Stimulated activated CD4-positive, alpha-beta T cell treated with anti-CD3 and anti-CD28 coated beads, Interleukin-4, amount 100 ng/mL, for 48 hours (primary cell): ENCODE measurements at places on chromosomes 12 and 14.

GRCh38 chr12:124881123-124881522 lies 17.5 kb upstream of the SCARB1 start:
- DNase-seq: no peak

DNA sequence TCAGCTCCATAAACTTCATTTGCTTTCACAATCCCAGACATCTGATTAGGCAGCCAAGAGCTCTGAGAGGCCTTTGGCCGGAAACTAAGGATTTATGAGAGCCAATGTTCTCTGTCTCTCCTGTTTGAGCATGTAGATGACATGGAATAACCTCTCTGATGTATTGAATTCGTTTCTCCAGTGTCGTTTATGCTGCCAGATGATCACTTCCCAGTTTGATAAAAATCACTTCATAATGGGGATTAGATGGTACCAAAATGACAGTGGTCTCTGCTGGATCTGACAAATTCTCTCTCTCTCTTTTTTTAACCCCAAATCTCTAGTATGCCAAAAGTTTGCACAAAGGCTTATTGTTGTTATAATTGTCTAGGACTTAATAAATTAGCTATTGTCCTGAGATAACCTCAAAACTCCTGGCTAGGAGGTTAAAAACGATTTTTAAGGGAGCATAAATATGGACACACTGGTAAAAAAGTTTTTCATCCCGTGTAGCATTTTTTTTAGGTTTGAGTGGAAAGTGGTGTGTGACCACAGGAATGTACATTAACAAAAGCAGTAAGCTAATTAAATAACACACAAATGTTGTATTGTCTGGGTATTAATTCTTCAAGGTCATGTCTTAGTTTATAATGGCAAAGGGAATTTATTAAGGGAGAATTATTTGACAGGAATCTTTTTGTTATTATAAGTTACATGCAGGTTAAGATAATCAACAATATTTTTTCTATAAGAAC lies 82.6 kb upstream of the USP44 start:
- DNase-seq: no peak

GRCh38 chr12:51329742-51330141 lies 5.8 kb upstream of the BIN2 start:
- no peak for DNase-seq

DNA sequence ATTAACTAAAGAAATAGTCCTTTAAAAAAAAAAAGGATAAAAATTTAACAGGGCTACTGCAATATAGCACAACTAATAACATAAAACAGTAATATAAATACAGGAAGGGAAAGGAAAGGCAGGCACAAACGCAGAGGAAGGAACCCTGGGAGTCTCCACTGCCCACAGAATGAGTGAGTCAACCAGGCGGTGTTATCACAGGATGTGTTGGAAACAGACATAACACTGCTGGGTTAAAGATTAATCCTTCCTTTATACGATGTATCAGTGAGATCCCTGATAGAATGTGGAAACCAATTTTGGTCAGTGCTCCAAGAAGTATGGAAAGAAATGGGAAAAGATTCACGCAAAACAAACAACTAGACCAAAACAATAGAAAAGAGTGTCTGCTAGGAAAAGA lies 47.9 kb downstream of the FGD6 start:
- DNase-seq: no peak

GRCh38 chr12:118429688-118430383 lies 53.5 kb downstream of the SUDS3 start:
- no peak for DNase-seq

GRCh38 chr14:69701291-69701690 lies 65.7 kb upstream of the SRSF5 start:
- no peak for DNase-seq

GRCh38 chr12:109192358-109192757 lies 76.0 kb downstream of the ACACB start:
- no peak for DNase-seq

DNA sequence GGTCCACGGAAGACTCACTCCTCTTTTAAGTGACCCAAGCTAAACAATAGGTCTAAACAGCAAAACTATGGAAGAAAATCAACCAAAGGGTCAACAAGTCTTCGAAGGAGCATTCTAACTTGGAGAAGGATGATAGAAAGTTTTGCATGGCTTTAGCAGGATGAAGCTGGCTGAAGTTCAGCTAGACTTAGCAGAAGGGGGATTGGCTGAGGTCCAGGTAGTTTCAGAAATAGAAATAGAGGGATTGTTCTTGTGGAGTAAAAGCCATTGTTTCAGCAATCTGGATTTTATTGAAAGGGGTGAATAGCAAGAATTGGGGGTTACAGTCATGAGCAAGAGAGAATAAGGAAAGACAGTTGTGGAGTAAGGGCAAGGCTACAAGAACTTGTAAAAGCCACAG lies 84.7 kb upstream of the TSPAN8 start:
- DNase-seq: no peak

GRCh38 chr14:101472518-101472849 lies 88.8 kb upstream of the DIO3 start:
- DNase-seq: no peak

GRCh38 chr12:41972598-41972997 lies 172.1 kb downstream of the GXYLT1 start:
- DNase-seq: no peak

- DNase-seq: no peak
Measured at GRCh38 chr12:114694436-114695304, 10.7 kb upstream of the TBX3 start.

DNA sequence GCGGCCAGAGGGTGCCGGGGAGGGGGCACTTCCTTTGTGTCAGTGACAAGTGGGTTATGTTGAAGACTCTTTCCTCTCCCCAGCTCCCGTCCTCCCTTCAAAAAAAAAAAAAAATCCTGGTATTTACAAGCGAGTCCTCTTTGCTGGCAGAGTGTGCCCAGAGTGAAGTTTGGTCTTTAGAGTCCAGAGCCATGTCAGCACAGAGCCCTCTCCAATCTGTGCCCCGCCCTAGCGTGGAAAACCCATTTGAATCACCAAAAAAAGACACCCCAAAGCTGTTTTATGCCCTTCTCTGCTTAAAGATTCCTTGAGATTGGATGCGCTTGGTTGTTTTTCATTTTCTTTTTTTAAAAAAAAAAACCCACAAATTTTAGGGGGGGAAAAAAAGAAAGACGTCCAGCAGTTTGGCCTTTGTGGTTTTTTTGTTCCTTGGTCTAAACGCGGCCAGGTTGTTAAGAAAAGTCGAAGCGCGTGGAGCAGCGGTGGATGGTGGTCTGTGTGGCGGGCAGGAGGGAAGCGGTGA lies 3.3 kb downstream of the NKX2-1 start:
- no peak for DNase-seq

DNA sequence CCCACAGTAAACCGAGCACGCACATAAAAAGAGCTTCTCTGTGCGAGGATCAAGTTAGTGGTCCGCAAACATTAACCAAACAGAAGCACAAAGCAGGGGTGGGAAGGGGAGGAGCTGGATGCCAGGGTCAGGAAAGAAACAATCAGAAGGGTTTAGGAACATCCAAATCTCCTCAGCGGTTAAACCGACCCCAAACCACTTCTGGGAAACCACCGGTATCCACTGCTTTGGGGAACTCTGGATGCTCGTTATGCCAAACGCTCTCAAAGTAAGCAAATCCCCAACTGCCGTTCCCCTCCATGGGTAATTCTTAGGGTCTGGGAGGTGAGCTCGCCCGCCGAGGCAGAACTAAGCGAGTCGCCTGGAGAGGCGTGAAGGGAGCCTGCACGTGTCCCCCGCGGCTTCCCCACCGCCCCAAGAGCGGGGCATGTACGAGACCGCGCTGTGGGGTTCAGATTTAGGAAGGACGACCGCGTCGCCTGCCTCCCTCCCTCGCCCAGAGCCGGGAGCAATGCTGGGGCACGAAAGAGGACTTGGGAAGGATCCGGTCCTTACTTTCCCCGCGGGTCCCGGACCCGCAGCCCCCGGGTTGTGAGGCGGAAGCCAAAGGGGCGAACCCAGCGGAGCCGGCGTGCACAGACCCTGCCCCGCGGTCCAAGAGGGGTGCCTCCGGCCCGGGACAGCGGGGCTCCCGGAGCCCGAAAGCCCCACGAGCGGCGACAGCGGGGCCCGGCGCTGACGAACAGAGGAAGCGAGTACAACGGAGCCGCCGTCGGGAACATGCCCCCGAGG lies 711 bp downstream of the SBNO1 start:
- DNase-seq: peak; percentile 16

GRCh38 chr12:131167334-131167733 lies 213.6 kb downstream of the ADGRD1 start:
- no peak for DNase-seq

DNA sequence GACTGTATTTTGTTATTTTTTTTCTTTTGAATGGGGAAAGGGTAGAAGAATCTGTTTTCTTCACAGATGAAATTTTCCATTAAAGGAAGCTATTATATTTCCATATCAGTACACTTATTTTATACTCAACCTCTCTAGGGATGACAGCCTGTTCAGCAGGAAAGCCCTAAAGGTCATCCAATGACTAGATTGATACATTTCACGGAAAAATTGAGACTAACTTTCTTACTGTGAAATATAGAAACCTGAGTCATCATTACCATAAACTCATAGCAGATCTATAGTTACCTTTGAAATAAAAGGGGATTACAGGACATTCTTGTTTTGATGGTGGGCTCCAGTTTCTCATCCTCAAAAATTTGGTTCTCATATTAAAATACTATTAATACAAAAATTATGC lies 36.1 kb upstream of the PTCSC3 start:
- no peak for DNase-seq

GRCh38 chr14:30748343-30748742 lies 126.0 kb upstream of the COCH start:
- DNase-seq: no peak

DNA sequence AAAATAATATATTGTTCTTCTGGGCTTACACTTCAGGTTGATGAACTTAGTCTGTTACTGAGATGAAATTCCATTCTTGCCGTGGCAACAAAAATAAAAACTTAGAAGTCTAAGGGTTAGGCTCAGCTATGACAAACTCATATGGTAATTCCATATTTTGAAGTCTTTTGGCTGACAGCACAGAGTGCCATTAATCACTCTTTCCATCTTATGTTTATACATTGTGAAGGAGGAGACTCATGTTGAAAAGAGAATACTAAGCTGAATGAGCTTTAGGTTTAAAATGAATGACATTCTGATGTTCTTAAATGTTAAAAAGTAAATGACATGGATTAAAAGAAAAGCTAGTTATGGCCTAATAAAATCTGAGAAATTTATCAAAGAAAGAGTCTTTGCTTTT lies 291.9 kb downstream of the SOX5 start:
- DNase-seq: no peak

- no peak for DNase-seq
Measured at GRCh38 chr12:122159882-122160281, 14.1 kb downstream of the IL31 start.

GRCh38 chr14:39956372-39956771 lies 524.1 kb upstream of the FBXO33 start:
- DNase-seq: no peak

- no peak for DNase-seq
Measured at GRCh38 chr14:49497725-49498348, 88.3 kb downstream of the RPS29 start.

GRCh38 chr12:55036326-55037115 lies 16.7 kb downstream of the NEUROD4 start:
- no peak for DNase-seq

DNA sequence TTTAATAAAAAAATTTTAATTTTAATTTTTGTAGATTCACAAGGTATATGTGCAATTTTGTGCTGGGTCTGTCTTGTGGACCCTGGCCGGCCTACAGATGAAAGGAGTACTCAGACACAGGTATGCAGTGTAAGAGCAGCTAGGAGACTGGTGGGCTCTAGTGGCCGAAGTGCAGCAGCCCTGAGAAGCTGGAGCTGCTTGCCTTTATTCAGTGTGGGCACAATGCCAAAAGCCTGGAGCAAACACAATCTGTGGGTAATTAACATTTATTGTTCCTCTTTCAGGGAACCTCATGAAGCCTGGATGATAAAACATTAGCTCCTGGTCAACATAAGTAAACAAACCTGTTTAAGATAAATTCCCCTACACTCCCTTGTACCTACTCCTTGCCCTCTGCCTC lies 135.7 kb upstream of the SEL1L start:
- no peak for DNase-seq

DNA sequence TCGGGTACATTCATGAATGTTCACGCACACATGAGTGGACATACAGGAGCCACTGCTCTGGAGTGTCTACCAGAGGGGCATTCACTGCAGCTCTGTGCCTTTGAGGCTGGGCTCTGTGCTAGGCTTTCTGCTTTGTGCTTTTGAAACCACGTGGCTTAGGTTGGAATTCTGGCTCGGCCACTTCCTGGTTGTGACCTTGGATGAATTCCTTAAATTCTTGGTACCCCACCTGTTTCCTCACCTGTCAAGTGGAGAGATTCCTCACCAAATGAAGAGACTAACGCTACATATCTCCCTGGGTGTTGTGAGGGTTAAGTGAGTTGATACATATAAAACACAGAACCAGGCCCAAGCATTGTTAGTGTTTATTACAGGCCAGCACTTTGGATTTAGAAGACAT lies 842.8 kb downstream of the VRK1 start:
- no peak for DNase-seq

DNA sequence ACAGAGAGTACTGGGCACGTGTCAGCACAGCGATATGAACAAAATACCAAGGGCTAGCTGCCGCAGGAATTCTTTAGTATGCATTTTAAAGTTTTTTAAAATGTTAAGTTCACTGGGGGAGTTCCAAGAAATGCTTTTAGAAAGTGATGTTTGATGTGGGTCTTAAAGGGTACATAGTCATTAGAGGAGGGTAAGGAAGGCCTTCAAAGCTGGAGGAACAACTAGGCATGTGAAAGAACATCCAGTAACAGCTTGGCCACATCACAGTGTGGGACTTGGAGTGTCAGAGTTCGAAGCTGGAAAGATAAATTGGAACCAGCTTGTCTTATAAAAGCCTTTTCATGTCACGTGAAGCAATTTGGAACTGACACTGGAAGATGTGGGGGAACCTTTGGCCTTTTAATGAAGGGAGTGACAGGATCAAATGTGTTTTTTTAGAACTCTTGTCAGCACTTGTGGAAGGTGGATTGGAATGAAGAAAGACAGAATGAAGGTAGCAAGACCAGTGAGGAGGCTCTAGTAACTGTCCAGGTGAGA lies 57.7 kb downstream of the WDR20 start:
- no peak for DNase-seq

DNA sequence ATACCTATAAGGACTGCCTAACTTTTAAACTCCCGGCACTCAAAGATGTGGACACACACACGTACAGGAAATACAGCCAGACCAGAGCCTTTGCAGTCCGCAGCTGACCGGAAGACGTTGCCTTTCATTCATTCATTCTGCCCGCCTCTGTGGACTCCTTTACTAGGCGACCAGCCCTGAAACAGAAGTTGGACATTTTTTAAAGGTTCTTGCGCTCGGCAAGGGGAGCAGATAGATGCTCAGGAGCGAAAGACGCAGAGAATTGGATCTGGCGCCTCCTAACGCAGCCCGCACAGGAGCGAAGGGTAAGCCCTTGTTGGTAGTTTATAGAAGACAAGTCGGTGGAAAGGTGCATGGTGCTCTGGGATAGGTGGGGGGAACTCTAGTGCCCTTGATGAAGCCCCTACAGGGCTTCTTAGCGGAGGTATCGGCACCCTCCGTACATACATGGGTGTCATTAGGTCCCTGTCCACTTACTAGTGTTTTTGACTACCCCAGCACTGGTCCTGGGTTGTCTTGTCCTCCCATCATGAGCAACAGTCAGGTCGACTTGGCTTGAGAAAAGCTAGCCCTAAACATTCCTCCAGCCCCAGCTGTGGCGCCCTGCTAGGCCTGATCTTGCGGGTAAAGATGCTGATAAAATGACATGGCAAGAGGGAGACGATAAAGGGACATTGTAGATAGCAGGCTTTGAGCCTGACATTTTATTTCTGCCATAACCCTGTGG lies at the start of gene KDM2B:
TSS of gene KDM2B (minus strand) at position 65 of the 727 bp plus-strand sequence. CDS start 112 bp downstream, outside the sequence.
- no peak for DNase-seq
